ENCODE measurements at places on chromosomes 3 and 15.

- no peak for DNase-seq
Measured at GRCh38 chr3:27089645-27090044, 279.5 kb downstream of the NEK10 start.

- DNase-seq: no peak
Measured at GRCh38 chr15:58632789-58633188, 116.7 kb downstream of the ADAM10 start.

GRCh38 chr3:34998902-34999301 lies 640.4 kb upstream of the ARPP21 start:
- DNase-seq: no peak

DNA sequence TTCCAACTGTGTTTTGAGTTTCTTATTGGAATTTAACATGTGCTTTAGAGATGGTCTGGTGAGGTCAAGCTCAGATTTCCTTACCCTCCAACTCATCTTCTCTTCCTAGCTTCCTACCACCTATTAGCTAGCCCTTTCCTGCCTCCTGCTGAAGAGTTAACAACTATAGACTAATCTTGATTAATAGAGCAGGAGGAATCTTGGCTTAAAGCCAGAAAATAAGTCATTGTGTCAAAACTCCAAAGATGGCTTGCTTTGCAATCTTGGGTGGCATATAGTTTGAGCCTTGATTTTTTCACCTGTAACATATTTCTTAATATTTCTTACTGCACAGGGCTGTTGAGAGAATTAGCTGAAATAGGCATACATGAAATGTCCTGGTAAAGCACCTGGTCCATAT lies 27.3 kb downstream of the BCL2L10 start:
- DNase-seq: no peak

DNA sequence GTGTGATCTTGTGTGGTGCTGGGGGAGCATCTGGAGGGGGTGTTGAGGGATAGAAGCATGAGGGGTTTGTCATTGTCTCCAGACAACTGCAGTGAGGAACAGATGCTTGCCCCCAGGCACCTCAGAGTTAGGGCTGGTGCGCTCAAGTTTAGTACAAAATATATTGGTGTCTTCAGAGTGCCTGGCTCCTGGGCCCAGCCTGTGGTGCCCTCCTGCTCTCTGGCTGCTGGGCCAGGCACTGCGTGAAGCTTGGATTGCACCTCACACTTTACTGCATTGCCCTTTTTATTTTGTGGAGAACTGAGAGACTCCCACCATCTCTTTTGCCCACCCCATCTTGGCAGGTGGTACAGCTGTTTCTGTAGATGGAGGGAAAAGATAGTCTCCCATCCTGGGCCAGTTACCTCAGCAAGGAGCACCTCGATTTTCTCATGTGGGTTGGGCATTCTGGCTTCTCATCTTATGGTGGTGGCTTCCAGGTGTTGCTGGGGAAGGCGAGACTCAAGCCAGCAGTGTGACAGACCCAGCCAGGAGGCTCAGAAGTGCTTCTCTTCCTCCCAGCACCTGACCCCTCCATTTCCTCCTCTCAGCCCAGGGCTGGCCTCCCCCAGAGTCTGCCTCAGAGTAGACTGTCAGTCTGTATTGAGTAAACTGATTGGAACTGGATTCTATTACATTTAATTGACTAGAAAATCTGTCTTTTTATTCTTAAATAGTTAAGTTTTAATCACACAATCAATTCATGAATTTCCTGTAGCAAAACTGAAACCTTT lies 140.5 kb downstream of the DNAJB8 start:
- no peak for DNase-seq

- no peak for DNase-seq
Measured at GRCh38 chr15:78716651-78717050, 75.6 kb upstream of the CHRNB4 start.

DNA sequence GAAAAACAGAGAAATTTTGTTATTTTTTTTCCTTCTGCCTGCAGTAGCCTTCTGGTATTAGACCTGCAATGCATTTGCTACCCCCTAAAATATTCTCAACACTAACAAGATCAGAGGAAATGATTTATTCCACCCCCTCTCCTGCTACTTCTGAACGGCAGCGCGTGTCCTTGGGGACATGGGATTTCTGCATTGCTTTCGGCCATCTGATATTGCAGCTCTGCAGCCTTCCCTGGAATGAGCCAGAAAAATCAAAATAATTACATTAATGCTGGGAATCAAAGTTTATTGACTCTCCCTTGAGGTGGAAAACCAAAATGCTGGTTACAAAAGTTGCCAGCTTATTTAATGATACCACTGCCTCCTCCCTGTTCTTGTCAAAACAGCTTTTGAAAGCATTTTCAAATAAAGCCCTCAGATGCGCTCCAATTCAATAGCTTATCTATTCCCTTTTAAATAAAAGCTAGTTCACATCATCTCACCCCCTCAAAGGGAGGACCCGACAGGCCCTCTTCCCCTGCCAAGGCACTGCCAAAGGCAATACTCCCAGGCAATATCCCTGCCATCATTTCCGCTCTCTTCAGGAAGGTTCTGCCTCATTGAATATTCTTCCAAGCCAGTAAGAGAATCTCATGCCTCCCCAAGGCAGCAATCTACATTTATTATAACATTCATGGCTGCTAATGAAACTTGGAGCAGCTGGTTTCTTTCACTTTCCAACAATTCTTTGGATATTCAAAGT lies 96.6 kb downstream of the FHIT start:
- DNase-seq: no peak

- no peak for DNase-seq
Measured at GRCh38 chr3:153242896-153243295, 80.9 kb downstream of the RAP2B start.

DNA sequence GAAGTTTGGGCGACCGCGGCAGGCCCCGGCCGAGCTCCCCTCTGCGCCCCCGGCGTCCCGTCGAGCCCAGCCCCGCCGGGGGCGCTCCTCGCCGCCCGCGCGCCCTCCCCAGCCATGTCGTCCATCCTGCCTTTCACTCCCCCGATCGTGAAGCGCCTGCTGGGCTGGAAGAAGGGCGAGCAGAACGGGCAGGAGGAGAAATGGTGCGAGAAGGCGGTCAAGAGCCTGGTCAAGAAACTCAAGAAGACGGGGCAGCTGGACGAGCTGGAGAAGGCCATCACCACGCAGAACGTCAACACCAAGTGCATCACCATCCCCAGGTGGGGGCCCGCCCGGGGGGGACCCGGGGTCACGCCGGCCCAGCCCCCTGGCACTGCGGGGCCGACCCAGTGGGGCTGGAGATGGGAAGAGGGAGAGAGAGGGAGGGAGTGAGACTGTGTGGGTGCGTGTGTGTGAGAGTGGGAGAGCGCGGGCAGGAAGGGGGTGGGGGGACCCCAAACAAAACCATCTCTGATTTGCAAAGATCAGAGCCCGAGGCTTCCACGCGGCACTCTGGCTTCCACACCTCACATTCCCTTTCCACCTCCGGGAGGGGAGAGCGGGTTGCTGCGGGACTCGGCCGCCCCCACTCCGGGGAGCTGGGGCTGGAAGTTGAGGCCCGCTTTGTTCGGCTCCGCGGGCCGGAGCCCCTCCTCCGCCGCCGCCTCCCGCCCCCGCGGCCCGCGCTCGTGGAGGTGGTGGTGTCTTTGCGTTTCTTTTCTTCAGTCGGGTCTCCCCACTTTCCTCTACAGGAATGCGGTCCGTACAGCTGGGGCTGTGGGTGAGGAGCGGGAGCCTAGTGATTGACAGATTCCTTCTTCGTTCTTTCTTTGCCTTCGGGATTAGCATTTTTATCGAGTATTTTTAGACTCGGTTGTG lies 898 bp downstream of the SMAD3 start:
- DNase-seq: no peak

- DNase-seq: no peak
Measured at GRCh38 chr3:72011485-72011884, 226.5 kb upstream of the PROK2 start.

DNA sequence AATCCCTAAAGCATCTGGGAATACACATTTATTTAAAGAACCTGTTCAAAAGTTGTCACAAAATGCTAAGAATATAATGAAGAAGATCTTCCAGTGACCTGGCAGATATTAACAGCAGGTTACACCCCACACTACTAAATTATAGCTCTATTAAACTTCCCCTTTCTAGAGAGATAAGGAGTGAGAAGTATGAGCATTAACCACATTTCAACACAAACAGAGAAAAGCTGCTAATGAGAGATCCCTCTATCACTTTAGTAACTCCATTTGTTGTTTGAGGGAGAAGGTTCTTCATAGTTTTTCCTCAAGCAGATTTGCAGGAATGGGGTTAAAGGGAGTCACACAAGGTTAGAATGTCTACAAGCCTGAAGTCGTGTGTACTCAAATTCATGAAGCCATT lies 3.6 kb downstream of the COL8A1 start:
- no peak for DNase-seq

All from stimulated activated CD8-positive, alpha-beta memory T cell treated with anti-CD3 and anti-CD28 coated beads, Interleukin-15, amount 100 ng/mL, for 48 hours (primary cell).